ENCODE measurements at places on chromosomes 12 and 14.

DNA sequence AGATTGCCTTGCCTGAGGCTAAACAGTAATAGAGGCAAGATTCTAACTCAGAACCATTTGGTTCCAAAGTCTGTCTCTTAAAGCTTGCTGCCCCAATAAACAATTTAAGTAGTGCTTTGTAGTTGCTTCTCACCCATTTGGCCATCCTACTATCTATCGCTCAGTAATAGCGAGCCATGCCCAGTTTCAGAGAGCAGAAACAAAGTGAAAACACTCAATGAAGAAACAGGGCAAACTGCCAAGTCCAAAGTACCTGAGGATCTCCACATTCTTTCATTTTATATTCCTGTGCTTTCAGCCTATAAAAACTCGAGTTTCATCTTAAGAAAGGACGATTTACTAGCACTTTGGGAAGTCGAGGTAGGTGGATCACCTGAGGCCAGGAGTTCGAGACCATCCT is 103.3 kb upstream of the BBS10 start:
- DNase-seq: no peak

- DNase-seq: no peak
Observed at GRCh38 chr14:92224358-92224954, 98.5 kb upstream of the SLC24A4 start.

- no peak for DNase-seq
Observed at GRCh38 chr12:68326716-68327115, 5.4 kb downstream of the MDM1 start.

- no peak for DNase-seq
Observed at GRCh38 chr14:94288610-94289465, 4.2 kb downstream of the SERPINA10 start.

DNA sequence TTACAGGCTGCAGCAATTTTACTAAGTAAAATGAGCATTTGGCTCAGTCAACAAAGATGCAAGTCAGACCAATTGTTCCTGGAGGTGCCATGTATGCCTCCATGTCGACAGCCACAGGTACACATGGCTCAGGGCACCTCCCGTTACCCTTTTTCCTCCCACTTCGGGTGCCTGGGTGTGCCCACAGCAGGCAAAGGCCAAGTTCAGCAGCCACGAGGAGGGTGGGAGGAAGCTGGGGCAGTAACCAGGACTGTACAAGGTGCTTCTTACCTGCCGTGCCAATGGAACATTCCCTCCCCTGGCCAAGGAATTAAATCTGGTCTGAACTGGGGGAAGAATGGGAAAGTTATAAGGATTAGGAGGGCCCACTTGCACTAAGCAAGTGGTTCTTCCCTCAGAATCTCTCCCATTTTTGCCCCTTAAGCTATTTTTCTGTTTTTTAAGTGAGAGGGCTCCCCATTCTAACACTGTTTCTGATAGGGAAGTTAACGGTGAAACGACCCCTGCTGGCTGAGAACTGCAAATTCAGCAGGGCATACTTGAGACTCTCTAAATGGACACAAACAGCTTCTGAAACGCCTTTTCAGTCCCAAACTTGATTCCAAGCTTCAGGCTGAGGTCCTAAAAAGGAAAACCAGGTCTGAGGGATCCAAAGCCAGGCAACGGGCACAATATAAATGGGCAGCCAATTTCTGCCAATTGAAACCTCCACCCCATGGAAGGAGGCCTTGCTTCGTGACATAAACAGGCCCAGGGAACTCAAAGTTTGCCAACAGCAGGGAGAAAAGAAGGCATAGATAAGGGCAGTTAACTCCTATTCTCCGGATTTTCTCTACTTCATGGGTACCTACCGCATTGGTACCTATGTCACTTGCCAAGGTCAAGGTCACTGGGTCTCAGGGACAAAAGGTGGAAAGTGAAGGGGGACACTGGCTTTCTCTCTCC is 24.8 kb downstream of the CLECL1 start:
- peak; percentile 76 for DNase-seq

DNA sequence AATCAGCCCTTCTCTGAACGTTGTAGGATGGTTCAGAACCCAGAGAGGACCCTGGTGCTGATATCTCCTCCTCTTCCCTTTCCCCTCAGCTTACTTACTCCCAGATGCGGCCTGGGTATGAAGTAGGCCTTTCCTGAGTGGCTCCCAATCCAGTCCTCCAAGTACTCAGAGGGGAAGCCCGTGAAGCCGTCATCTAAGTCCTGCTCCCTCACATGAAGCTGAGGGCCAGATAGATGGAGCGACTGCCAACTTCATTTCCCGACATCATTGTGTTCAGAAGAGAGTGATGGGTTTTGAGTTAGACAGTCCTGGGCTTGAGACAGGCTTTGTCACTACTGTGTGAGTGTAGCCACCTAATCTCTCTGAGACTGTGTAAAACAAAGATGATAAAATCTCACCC is 2.7 kb downstream of the APOLD1 start:
- peak; percentile 38 for DNase-seq

DNA sequence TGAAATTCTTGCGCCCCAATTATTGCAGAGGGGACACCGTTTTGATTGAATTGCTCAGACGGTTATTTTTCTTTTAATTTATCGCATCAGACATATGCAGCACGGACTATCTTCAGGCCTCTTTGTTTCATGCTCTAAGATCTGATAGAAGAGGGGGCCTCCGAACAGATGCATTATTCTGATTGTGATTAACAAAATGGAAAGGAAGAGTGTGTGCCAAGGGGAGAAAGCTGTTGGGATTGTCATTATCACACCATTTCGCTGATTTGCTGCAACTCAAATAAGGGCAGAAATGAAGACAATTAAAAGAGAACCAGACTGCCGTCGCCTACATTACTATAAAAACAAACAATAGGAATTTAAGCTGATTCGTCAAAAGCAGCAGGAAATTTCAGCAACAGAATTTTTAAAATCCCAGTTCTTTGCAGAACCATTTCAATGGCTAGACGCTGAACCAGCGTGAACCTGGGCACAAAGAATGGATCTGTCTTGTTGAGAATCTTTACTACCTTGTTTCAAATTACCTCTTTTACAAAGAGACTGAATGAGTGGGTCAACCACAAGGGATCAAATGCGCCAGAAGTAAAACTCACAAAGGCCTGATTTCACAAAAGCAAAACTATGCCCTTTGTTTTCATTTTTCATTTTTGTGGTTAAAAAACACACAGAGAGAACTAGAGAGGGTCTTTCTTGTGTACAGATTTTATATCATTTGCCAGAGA is 30.6 kb downstream of the TMEM132D start:
- DNase-seq: no peak
